Naive thymus-derived CD8-positive, alpha-beta T cell (primary cell): ENCODE measurements at places on chromosomes 2 and 18.
A peak's percentile ranks its signal among the peaks of the same experiment; 100 is the strongest.

- DNase-seq: no peak
Observed at GRCh38 chr2:61658841-61659780, 121.0 kb upstream of the XPO1 start.

GRCh38 chr2:240422658-240423329 lies 12.7 kb upstream of the GPC1 start:
- DNase-seq: no peak

GRCh38 chr2:56297671-56298070 lies 113.9 kb downstream of the CCDC85A start:
- no peak for DNase-seq

GRCh38 chr18:73980289-73980979 lies 167.2 kb downstream of the FBXO15 start:
- DNase-seq: no peak

DNA sequence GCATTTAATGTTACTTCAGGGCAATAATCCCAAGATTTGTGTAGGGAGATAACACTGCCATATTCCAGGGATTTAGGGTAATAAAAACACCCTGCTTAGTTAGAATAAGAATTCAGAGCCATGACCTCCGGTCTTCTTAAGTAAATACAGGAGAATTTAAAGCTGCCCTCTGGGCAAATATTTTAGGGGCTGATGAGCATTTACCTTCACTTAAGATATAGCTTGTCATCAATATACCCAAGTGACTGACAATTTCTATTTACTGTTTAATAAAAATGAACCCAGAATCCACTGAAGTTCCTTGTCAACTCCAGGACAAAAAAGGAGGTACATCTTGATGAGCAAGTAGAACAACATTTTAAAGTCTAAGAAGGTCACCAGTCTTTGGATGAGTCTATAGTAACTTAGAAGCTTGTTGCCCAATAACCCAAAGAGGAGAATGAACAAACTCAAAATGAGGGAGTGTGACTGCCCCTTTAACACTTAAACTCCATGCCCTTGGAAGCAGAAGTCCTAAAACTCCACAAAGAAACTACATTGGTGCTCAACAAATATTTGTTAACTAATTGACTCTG lies 24.3 kb upstream of the IKZF2 start:
- DNase-seq: no peak

DNA sequence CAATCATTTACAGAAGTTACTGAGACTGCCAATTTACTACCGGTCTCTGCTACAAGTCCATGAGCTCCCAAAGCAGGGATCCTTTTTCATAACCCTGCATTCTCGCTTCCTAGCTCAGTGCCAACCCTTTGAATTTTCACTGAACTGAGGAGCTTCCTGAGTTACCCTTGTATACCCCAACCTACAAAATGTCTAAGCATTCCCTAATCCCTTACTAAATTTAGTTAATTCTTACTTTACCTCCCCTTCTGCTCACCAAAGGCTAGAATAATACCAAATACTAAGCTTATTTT lies 9.6 kb downstream of the MAT2A start:
- no peak for DNase-seq

DNA sequence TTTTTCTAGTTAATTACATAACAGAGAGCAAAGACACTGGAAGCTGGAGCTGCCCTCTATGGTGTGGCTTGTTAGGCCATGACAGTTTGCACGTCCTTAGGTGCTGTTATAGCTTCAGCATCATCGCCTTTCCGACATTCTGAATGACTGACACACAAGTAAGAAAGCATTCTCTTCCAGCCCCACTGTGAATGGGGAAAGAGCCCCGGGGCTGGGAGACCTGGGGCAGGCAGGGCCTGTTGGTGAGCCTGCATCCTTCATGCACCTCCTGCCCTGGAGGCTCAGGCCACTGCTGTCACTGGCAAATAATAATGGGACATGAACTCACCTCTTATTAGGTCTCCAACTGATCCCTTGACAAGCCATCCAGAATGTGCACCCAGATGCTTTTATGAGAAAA lies 71.8 kb downstream of the VAPA start:
- DNase-seq: no peak

- DNase-seq: peak; percentile 69
Observed at GRCh38 chr2:62456721-62457539, 49.1 kb downstream of the TMEM17 start.

- DNase-seq: no peak
Observed at GRCh38 chr2:206837775-206838174, 72.4 kb downstream of the FASTKD2 start.

- DNase-seq: no peak
Observed at GRCh38 chr2:173075056-173075780, 428 bp upstream of the MAP3K20 start.

DNA sequence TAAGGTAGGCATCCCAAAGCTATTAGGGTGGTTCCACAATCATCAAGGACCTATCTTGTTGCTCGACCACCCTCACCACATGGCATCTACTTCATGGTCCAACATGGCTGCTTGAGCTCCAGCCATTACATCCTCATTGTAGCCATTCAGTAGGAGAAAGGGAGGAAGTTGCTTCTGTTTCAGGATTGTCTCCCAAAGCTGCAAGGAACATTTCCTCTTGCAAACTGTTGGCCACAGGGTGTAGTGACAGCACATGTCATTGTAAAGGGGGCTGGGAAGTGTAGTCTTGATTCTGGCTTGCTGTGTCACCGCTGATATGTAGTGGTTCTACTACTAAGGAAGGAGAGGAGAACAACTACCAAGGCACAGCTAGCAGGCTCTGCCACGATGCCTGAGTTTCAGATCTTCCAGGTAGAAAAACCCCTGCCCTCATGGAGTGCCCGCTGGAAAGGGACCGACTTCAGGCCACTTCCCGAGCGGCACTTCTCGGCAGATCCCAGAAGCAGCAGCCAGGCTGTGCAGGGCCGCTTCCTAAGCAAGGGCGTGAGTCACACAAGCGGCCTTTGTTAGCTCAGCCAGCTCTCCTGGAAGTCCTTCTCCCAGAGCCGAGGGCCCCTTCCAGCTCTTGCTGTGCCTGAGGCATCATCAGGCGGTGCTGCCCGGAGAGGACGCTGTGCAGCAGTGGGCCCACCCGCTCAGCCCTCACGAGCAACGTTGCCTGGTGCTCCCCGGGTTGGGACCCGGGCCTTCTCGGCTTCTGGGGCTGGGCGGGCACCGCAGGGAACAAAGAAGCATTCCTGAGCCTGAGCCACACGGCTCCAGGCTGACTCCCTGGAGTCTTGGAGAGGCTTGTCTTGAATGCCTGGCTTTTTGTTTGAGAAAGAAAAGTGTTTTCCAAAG lies 58.2 kb downstream of the HS6ST1 start:
- no peak for DNase-seq

GRCh38 chr2:231172025-231172424 lies 26.4 kb upstream of the ARMC9 start:
- no peak for DNase-seq

GRCh38 chr2:69154106-69154505 lies 141.1 kb downstream of the ANTXR1 start:
- DNase-seq: no peak

GRCh38 chr2:217366266-217366895 lies 506.5 kb upstream of the TNP1 start:
- DNase-seq: no peak

GRCh38 chr2:66362701-66363100 lies 72.2 kb upstream of the MEIS1 start:
- no peak for DNase-seq

DNA sequence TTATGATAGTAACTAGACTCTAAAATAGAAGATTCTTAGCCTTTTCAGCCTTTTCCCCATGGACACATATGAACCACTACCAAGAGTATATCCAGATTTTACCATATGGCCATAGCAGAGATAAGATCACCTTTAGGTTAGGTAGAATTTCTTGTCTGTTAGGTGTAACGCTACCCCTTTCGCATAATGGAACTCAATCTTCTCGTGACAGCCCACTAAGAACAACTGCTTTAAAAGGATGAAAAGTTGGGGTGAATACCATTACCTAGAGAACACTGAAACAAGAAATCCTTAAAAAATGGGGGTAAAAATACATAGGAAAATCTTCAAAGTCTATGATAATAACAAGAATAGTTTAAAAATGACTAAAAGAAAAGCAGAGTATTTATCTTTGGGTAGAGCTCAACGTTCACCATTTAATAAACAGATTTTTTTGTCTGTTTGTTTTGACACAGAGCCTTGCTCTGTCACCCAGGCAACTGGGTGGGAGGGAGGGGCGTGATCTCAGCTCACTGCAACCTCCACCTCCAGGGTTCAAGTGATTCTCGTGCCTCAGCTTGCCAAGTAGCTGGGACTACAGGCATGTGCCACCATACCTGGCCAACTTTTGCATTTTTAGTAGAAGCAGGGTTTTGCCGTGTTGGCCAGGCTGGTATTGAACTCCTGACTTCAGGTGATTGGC lies 67.2 kb downstream of the VIL1 start:
- no peak for DNase-seq

DNA sequence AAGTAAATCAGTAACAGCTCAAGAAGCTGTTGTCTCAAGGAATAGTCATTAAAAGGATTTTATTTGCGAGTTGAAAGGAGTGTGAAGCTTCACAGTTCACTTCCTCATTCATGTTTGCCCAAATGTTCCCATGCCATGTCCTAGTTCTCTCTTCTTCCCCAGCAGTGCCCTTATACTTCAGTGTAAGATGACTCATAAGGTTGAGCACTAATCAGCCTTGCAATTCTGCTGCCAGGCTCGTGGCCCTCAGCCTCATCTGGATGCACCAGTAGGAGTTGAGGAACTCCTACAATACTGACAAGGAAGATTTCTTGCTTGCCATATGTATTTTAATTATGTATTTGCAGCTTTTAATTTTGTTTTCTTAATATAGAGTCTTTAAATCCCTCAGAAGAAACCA lies 1980.4 kb downstream of the SUCLG1 start:
- DNase-seq: no peak

- DNase-seq: no peak
Observed at GRCh38 chr2:17106418-17106817, 411.8 kb downstream of the RAD51AP2 start.

DNA sequence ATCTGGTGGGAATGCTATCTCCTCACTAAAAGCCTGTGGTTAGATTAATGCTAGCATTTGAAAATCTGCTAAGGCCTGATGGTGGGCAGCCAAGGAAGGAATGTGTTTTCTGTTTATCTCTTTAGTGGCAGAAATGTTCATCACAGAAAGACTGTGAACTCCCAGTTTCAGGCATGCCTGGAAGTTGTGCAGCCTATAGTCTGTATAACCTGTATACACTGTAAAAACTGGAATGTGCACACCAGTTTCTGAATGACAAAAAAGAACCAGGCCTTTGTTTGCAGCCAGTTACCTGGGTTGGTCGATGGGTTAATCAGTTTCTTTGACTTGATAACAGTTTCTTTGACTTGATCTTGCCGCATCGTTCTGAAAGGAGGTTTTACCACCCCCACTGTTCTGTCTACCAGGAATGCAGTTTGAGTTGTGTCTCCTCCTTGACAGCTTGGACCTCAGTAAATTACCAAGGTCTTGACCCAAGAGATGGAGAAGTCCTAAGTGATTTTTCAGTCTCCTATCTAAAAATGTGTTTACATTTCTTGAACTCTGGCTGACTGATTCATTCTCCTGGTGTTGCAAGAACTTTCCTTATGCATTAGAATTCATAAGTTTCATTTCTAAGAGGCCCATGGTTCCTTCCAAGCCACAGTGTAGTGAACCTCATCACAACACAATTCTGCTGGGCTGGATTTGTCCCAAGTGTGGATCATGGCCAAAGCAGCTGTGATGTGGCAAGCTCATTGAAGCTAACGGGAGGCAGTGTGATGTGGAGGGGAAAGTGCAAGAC lies 62.2 kb downstream of the KIAA2012 start:
- DNase-seq: no peak

- no peak for DNase-seq
Observed at GRCh38 chr2:99365661-99366060, 28.5 kb downstream of the EIF5B start.

GRCh38 chr18:31505156-31505555 lies 7.2 kb downstream of the DSG2 start:
- no peak for DNase-seq

GRCh38 chr2:109129356-109129920 lies 433 bp downstream of the SH3RF3 start:
- DNase-seq: peak; percentile 56

DNA sequence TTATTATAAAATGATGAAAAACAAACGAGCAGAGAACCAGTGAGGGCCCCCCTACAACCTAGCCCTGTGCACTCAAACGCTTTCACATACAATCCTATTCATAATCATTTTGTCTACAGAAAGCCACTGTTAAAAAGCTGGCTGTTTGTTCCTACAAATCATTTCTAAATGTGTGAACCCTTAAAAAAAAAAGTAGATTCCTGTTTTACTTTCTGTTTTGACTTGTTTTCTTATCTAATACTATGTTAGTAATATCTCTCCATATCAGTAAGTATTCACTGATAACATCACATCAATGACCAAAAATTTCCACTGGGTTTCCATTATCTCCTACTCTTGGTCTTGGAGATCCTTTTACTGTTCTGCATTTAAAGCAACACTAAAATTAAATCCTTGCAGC lies 128.8 kb upstream of the TTC39C start:
- no peak for DNase-seq

GRCh38 chr2:187545238-187545751 lies 8.9 kb downstream of the TFPI start:
- no peak for DNase-seq

DNA sequence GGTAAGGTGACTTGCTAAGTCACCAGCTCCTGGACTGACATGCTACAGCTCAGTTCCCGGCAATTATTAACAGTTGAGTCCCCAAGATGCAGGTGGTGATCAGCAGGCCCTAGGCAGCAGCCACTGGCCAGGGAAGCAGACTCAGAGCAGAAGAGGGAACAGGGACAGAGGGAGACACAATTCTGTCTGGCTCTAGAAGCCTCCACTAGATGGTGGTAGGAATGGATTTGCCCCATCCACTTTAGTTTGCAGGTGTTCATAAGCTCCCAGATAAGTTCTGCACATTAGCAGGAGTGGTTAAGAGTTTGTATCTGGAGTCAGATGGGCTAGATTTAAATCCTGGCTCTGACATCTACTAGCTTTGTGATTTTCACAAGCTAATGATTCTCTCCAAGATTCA lies 25.5 kb upstream of the SLC1A4 start:
- DNase-seq: no peak

GRCh38 chr2:189020179-189020578 lies 46.0 kb downstream of the COL3A1 start:
- no peak for DNase-seq

GRCh38 chr18:7565677-7566076 lies 1.4 kb upstream of the PTPRM start:
- DNase-seq: no peak

- DNase-seq: peak; percentile 54
Observed at GRCh38 chr2:237581751-237582746, 8.5 kb downstream of the RAB17 start.

DNA sequence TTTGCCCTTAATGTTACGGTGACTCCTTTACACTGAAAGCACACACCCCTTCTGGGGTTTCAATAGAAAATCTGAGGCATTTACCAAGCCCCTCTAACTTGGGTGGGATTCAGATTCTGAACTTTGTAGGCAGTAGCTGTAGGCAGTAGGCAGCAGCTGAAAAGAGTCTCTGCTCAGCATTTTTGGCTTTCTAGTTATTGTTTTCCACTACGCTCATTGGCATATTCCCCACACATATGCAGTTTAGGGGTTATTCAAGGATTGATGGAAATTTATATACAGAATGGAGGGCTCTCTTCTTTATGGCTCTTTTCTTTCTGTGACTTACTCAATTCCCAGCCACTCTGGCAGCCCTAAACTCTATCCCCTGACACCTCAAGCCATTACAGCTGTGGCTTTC lies 232.7 kb upstream of the REV1 start:
- no peak for DNase-seq
